ENCODE measurements at places on chromosomes 6 and 20.
A peak's percentile ranks its signal among the peaks of the same experiment; 100 is the strongest.

DNA sequence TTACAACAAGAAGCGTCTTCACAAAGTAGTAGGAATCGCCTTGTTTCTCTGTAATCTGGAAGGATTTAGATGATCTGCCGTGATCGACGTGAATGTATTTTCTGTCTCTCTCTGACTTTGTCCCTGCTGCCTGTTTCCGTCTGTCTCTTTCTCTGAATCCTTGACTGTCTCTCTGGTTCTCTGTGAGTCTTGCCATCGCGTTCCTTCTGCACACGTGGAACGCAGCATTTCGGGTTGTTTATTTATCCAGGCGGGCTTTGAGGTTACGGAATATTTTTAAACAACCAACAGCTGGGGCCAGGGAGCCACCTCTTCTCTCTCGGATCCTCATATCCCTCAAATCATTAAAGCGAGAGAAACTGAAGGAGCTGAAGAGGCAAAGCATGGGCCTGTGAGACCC, 215.9 kb downstream of the ZDHHC14 start:
- no peak for DNase-seq

DNA sequence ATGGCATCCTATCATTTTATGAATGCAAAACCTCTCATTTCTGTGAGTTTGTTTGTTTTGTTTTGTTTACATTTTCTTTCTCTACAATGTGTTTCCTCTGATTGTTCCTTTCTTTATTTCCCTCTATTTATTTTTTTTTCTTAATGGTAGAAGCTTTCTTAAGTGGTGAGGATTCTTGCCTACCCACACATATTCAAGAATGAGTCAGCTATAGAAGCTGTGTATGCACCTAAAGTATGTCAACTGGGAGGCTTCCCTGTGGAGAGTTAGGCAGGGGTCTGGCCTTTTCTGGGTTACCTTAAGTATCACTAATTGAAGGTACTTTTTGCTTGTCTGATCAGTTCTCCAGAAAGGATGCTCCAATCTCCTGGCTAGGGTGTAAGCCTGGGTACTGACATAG, 354.0 kb downstream of the ESR1 start:
- DNase-seq = no peak

DNA sequence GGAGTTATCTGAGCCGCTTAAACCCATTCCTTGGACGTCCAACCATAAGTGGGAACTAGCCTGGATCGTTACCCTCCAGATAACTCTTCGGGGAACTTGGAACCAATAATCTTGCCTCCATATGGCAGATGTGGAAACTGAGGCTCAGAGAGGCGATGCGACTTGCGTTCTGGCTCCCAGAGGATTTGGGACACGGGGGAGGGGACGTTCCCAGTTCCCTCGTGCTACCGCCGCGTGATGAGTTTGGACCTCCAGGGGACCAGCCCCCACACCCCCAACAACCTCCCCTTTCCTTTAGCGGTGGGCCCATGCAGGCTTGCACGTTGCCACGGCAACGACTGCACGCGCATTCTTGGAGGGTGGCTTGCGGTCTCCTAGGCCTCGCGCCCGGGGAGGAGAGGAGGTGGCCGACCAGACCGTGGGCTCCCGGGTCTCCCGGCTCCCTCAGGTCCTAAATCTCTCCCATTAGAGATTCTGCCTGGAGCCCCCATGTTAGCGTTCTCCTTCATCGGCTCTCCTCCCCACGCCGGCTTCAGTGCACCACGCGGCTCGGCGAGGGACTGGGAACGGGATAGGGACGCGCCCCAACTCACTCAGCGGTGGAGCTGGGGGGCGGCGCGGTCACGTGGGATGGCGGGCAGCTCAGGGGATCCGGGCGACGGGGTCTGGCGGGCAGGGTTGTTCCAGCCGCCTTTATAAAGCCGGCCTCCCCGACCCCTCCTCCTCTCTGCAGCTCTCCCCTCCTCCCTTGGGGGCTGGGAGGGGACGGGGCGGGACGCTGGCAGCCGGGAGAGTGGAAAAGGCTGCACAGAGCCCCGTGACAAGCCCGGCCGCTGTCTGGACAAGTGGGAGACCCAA, at the start of gene PLTP:
Gene PLTP (minus strand): TSS at position 670 of the 858 bp plus-strand sequence. CDS start 703 bp downstream, outside the sequence.
- no peak for DNase-seq

- no peak for DNase-seq
These were observed 157.9 kb downstream of the MRPL14 start for GRCh38 chr6:43969158-43969981.

- DNase-seq = peak; percentile 80
These were observed 11.7 kb upstream of the FAM83C start for GRCh38 chr20:35303735-35304491.

- no peak for DNase-seq
These were observed 258.8 kb downstream of the TMEM242 start for GRCh38 chr6:157064502-157064901.

DNA sequence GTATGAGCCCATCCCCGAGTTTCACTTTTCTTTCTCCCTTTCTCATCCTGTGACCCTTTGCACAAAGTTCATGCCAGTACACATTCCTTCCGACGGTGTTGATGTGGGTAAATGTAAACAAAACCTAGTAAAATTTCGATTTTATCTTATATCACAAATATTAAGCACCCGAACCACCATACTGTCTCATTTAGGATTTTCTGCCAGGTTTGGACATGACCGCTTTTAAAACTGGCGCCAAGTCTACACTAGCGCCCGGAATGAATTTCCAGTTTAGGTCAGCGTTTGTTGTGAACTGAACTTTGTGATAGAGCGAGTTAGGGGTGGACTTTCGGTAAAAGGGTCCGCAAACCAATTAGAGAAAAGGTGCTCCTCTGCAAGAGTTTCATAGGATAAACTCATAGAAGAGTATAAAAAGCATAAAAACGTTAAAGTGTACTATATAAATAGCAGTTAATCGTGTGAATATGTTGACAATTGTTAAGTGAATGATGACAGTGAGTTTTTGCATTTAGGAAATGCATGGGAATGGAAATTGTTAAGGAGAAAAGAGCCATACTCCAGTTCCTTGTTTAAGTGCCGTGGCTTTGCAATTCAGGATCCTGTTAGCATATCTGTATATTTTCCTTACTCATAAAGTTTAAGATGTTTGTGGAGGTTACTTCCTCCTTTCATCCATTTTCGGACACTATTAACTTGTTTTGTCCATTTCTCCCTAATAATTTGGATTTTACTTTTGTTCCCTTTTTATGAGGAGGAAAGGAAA, 937 bp downstream of the AKAP7 start:
- no peak for DNase-seq

- DNase-seq = no peak
These were observed 146.6 kb upstream of the AKIRIN2 start for GRCh38 chr6:87848616-87849015.

DNA sequence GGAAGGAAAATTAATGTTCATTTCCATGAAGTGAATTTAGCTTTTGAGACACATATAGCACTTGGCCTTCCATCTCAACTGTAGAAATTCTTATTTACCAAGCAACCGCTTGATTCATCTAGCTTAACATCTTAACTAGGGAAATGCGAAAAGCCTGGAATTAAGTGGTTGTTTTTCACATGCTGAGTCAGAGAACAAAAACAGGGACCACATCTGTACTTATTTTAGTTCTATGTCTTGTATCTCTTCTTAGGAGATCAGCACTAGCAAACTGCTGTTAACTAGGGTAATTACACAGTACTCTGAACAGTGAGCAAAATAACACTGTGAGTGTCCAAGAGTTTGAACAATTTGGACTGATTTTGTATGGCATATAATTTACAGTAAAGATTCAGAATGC, 590.9 kb upstream of the NRSN1 start:
- DNase-seq = no peak

DNA sequence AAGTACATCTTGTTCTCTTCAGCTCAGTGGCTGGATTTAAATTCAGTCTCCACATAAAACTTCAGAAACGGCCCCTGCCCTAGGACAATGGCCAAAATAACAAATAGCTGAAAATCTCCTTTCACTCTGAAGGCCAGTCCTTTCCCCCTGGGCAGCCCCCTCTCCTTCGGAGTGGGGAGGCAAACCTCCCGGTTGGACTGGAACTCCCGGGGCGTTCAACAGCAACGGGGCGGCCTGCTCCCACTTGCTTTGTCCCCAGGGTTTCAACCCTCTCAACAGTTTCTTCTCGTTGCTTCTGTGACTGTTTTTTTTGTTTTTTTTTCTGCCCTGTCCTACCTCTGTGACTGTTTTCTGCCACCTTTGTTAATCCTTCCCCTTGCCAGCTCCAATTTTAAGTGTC, 102.6 kb upstream of the DUSP22 start:
- no peak for DNase-seq

GRCh38 chr20:59817846-59818615, 115.4 kb downstream of the SYCP2 start:
- DNase-seq = no peak

DNA sequence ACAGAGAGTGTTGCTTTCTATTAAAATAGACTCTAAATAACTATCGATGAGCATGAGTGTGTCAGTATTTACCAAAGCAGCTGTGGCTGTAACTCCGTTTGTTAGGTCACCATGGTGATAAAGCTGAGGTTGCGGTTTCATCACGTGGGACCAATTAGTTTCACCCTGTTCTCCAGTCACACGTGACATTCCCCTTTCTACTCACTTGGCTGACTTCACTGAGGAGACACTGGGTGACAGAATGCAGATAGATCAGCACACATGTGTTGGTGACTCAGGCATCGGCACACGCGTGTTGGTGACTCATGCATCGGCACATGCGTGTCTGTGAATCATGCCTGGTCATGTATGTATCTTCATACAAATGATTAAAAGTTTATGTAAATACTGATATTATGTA, 285.4 kb downstream of the THBS2 start:
- DNase-seq = no peak

DNA sequence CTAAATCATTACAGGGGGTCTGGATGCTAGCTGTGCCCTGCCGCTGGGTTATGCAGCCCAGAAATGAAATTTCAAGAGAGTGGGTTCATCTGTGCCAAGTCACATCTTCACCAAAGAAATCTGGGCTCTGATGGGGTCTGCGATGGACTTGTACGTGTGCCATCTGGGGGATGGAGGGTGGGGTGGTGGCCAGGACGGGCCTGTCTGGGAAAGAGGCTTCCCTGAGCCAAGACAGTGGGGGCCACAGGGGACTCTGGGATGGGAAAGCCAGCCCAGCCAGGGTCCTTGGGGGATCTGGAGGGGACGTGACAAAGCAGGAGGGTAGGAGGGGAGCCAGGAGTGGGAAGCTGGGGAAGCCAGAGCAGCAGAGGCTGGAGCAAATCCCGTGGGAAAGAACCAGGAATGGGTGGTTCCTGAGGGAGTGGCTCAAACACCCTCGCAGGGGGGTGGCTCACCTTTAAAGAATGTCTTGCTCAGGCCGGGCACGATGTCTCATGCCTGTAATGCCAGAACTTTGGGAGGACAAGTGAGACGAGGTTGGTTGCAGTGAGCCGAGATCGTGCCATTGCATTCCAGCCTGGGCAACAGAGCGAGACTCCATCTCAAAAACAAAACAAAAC, 36.3 kb upstream of the SULF2 start:
- DNase-seq = no peak

GRCh38 chr6:158605266-158605878, 39.2 kb downstream of the DYNLT1 start:
- DNase-seq = peak; percentile 39

DNA sequence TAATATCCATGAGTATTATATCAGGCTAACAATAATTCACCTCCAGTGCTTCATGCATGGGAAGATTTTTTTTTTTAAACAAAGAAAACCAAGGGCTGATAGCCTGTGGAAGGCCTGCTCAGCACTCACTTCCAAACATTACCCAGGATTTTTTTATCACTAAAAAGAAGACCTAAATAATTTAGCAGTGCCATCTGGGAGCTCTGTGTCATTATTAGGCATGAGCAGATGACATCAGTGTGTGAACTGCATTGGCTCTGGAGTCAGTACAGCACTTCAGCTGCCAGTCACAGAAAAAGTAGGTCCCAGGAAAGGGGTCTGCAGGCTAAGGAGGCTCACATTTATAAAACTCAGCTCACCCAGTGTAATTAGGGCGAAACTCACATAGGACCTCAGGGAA, 94.8 kb downstream of the COL21A1 start:
- DNase-seq = no peak

- no peak for DNase-seq
These were observed 7.6 kb downstream of the RRAGD start for GRCh38 chr6:89404512-89404911.

DNA sequence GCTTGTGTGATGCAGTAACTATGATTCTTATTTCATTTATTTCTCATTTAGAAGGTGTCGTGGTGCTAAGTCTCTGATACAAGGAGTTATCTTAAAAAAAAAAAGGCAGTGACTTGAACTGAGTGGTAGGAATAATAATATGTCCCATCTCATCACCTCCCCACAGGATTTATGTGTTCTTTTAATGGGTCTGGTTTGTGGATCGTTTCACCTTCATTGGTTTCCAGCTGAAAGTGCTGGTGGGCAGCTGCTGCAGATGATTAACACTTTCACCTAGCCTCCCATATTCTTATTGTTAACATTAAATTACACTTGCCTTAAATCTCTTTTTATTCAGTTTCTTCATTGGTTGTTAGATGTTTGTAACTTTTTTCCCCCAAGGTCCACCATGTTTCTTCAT, 68.8 kb downstream of the ANKRD6 start:
- DNase-seq = no peak

DNA sequence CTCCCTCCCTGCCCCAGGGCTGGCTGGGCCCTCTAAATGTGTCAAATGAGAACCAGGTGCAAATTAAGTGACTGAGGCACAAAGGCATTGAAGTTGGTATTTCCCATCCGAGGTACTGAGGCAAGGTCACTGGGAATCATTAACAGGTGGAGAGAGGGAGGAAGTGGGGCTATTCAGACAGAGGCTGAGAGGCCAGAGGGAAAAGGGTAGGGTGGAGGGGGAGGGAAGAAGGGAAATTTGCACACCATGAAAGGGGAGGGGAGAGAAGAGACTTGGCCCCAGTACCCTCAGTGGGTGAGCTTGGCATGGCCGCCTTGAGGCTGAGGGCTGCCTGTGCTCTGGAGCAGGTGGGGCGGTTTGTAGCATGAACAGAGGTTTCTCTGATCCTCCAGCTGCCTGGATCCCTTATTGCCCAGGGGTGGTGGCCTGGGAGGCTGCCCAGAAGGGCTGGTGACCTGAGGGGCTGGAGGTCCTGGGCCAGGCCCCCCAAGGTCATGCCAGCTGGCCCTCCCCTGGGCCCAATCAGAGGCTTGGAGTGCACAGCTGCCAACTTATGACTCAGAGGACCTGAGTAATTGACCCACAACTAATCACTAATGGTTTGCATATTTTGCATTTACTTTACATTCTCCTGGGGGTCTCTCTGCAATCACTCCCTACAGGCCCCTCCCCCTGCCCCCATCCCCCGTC, 40.3 kb upstream of the ZFAND3 start:
- DNase-seq = no peak

DNA sequence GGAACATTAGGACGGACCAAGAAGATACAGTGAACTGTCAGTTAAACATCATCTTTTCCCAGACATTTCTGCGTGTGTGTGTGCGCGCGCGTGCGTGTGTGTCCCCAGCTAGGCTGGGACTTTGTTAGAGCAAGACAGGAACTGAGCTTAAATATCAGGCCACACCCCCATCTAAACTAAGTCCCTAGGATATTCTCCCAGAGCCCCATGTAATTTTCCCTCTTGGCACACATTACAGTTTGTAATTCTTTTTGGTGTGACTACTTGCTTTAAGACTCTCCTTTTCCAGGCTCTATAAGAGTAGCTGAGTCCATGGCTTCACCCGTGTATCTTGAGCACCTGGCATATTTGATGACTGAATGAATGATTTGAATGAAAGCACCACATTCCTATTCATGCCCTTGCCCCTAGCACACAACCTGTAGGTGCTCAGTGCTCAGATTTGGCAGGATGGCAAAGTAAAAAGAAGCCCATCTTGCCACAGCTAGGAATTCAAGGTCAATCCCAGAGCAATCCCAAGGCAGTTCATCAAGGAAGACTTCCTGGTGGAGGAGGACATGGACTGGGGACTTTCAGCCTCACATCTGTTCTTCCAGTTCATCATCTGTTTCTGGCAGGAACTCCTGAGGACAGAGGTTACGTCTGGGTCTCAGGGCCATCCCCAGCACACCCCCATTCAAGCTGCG, 69.2 kb downstream of the MRPL14 start:
- no peak for DNase-seq
